NCI-H2081 treated with DMSO at 0.1 percent for 48 hours (cell line): ENCODE measurements at places on chromosomes 3 and 15.
A peak's percentile ranks its signal among the peaks of the same experiment; 100 is the strongest.

DNA sequence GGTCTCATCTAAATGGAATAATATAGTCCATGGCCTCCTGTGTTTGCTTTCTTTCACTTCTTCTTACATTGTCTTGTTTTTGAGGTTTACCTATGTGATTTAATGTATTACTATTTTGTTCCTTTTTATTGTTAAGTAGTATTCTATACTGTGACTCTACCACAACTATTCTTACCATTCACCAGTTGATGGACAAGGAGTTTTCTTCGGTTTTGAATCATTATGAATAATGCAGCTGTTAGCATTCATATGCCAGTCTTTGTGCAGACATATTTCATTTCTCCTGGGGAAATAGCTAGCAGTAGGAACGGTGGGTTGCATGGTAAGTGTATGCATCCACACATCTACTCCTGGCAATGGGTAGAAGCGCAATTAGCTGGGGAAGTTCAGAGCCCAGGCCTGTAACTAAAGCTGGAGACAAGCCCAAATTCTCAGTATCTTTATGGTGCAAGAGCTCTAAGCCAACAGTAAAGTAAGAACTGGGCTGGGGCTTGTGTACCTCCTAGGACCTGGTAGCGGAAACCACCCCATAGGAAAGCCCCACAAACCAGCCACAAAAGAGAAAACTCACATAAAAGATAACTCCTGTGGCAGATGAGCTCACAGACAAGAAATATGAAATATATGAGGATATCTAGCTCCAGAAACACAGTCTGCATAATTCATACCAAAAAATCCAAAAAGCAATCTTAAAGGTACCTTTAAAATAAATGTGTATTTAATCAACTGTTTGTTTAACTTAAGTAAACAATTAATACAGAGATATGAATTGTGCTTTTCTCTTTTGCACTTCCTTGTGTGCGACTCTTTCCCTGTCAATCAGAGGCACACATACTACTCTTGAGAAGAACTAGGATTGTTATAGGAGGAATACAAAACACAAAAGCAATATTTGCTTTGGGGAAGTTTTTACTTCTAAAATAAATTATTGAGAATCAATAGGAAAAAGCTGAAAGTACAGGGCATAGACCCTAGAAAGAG lies 2.7 kb upstream of the CSTA start:
- no peak for DNase-seq

- no peak for DNase-seq
These were observed 6.7 kb downstream of the P2RY12 start for GRCh38 chr3:151377768-151378385.

- no peak for DNase-seq
These were observed 51.6 kb upstream of the SMAD6 start for GRCh38 chr15:66650433-66650832.

DNA sequence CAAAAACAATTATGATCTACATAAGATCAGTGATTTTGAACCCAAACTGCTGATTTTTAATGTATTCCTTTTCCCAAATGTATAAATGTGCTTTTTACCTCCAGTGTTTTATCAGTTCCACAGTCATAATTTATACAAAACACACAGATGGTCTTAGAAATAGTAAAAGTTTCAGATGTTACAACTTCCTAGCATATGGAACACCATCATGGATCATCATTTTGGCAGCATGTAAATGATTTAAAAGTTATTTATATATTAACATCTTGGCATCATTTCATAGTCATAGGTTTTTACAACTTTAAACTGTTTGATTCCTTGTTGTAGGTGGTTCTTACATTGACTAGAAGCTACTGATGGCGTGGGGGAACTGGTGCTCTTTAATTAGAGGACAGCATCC lies 1025.3 kb downstream of the ROBO1 start:
- no peak for DNase-seq

DNA sequence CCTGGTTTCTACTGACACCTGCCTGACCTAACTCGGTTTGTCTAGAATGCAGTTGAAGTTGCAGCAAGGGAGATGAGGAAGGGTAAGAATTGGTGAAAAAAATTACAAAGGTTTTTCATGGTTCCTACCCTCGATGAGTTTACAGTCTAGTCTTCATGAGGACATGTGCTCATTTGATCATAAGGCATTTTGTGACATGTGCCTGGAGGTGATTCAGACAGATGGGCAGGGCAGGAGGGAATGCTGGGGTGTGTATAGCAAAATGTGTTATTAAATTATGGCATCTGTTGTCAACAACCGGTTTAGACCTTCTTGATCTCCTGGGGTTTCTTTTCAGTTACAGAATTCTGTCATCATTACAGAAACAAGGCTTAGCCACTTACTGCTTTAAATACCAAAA lies 101.2 kb downstream of the CACNA1D start:
- no peak for DNase-seq

DNA sequence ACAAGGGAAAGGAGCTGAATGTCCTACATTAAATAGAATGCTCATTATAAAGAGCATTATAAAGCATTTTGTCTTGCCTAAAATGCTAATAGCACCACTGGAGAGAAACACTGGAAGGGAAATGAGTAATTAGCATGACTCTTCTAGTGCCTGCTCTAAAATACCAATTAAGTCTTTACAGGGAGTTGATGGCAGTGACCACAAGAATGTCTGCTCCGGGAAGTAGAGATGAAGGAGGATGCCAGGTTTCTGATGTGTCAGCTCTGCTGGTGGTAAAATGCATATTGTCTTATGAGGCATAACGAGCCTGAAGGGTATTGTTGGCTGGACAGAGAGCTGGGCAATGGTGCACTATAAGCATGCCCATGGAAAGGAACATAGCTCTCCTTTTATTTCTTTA lies 49.5 kb downstream of the MYLK start:
- DNase-seq, result no peak

GRCh38 chr3:46049093-46049492 lies 21.8 kb upstream of the XCR1 start:
- no peak for DNase-seq

DNA sequence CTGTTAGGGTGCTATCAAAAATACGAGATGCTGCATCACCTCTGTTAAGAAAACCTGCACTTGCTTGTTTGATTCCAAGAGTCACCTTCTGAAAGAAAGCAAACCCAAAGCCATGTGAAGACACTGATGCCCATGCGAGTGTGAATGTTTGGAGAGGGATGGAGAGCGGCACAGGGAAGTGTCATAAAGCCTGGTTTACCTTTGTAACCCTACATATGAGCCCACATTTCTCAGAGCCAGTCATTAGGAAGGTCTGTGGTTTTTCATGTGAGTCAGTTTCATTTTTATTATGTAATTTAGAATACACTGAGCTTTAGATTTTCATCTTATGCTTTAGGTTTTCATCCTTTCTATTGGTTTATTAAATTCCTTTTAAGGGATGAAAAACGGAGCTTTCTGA lies 896.8 kb downstream of the ROBO1 start:
- DNase-seq, result no peak

DNA sequence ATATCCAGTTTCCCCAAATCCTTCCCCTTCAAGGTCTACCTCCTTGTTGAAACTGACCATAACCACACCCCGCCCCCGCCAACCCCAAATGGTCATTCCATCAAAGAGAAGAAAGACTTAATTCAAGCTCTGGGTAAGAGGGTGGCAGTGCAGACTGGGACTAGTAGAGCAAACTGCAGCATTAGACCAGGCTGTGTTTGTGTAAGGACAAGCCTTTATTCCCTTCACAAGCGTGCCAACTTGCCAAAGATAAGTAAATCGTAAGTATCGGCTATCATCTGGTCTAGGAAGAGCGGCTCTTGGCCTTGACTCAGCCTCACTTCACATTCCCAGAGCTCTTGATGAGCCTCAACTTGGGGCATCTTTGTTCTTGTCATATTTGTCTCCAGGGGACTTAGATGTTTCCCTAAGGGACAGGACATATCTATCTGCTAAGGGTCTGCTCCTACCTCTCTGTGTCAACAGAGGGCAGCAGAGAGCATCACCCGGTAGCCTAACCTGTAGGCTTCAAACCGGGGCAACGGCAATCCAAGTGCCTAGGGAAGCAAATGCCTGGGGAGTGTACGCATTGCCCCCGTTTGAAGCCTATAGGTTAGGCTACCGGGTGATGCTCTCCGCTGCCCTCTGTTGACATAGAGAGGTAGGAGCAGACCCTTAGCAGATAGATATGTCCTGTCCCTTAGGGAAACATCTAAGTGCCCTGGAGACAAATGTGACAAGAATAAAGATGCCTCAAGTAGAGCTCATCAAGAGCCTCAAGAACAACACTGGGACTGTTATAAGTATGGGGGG lies 8.9 kb upstream of the MAP3K13 start:
- DNase-seq, result peak; percentile 79

DNA sequence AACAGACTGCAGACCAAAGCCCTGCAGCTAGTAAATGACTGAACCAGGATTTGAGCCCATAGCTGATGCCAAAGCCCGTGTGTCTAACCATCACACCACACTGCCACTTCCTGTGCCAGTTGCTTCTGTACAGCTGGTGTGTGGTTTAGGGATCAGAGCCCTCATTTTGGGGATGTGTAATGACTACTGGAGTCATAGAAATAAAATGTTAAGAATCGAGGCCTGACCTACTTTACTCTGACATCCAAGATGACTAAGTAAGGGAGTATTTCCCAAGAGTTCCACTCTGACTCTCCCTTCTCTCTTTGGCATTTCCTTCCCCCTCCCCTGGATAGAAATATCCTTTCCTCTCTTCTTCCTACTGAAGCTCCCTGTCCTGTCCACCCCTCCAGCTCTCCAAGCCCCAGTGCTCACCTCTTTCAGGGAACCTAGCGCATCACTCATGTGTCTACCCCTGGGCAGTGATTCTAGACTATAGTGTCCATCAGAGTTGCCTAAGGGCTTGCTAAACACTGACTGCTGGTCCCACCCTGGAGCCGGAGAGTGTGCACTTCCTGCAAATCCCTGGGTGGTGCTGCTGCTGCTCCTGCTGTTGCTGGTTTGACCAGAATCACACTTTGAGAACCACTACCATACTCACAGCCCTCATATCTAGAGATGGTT lies 53.8 kb downstream of the MGLL start:
- DNase-seq, result no peak

- DNase-seq, result no peak
These were observed 103.4 kb downstream of the MINAR1 start for GRCh38 chr15:79535536-79535935.

- no peak for DNase-seq
These were observed 2.7 kb downstream of the LMAN1L start for GRCh38 chr15:74815121-74815934.

GRCh38 chr3:59877263-59878037 lies 827.6 kb upstream of the CFAP20DC start:
- no peak for DNase-seq

DNA sequence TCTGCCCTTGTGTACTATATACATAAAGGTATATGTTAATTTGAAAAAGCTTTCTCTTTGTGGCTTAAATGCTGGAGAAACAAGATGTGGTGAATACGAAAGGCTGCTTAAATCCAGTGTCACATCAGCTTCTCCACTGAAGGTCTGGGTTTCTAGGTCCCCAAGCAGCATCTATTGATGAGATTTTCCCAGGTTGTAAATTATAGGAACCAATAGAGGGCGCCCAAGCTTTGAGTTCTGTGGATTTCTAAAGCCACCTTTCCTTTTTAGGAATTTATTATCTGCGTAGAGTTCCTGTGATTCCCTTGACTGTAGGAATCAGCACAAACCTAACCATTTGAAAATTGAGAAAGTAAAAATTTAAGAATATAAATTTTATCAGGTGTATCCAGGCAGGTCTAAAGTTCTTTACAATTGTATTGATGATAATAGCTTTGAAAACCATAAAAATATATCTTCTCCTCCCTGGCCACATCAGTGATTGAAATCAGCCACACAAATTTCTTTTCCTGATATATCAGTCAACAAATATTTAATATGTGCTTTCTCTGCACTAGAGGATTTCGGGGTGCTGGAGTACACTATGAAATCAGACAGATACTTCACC lies 88.3 kb upstream of the ADAMTSL3 start:
- no peak for DNase-seq

DNA sequence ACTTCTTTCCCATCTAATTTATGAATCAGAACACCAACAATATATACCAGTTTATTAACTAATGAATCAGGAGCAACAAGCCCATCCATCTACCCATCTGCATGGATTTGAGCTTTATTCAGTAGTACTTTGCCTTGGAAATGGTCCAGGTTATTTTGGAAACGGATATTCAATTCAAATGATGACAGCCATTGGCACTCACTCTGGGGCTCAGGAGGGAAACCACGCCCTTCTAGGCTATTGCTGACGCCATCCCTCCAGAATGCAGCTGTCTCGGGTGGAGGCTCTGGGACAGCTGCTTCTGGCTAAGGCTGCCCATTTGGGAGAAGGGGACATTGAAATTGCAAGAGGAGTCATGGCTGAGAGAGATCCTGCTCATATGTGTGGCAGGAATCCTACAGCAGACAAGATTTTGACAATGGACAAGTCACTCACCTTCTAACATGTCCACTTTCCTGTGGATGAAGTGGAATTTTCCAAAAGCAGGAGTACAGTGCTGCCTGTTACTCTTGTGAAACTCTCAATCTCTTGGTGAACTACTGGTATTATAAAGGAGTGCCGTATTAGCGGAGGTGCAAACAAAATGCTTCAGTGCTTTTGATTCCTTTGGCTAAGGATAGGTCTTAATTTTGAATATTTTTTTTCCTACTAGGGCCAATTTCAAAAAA lies 29.3 kb upstream of the TRAK1 start:
- DNase-seq, result no peak

DNA sequence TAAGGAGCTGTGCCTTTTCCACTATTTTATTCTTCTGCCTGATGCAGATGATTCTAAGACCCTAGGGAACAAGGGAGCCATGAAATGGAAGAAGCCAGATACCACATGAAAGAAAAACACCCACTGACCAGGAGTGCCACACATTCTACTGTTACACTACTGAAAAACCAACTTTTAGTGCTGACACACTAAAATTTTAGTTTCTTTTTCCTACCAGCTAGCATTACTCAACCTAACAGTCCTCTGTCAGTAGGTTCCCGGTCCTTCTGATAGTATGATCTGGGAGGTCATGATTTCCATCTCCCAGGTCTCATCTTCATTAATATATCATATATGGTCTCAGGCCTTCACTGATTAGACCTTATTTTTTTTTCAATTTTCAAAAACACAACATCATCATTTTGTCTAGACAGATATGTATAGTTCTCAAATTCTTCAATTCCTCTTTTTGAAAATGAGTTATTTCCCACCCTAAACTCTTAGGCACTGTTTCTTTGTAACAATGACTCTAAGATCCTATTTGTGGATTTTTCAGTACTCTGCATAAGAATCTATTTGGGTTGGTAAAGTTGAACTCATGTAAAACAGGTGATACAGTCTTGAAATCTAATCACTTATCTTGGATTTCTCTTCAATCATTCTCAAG lies 321.8 kb downstream of the CTNNB1 start:
- DNase-seq, result no peak

- no peak for DNase-seq
These were observed 76.0 kb upstream of the SLC25A26 start for GRCh38 chr3:66144568-66145407.
